ENCODE measurements at places on chromosomes 13 and 19.

DNA sequence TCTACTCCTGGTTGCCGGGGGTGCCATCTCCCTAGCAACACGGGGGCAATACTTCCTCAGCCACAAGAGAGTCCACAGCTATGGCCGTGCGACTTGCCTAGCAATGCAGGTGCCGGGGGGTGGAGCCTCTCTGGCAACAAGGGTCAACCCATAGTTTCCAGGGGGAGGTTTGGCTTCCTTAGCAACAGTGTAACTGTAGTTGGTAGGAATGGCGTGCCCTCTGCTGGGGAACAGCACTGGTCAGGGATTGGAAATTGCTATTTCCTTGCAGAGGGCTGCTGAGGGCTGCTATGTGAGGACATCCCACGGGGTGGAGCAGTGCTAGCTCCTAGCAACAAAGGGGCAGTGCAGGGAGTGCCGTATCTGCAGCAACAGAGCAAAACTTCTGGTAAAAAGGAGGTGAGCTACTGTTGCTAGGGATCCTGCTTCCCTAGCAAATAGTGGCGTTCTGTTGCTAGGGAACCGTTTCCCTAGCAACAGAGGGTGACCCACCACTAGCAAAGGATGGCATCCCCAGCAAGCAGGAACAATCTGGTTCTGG, 7.0 kb upstream of the TMC4 start:
- no peak for DNase-seq

- DNase-seq: no peak
These were observed 2.0 kb downstream of the COL4A1 start for GRCh38 chr13:110305001-110305400.

- DNase-seq: no peak
These were observed 9.4 kb downstream of the ZNF546 start for GRCh38 chr19:40006273-40006691.

DNA sequence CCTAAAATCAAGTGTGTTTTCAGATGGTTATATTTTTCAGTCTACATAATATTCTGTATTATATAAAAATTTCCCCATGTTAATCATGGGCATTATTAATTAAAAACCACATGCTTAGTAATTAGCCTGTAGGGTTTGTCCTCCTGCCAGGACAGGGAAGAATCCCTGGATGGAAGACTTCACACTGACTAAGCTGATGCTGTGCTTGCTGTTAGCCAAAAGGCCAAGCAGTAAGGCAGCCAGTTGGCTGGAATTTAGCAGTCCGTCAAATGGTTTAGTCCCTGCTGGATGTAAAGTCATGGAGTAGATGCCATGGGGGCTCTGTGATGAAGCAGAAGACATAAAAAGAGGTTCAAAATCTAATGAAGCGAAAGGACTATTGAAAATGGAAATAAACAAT, 168.0 kb upstream of the OBI1 start:
- DNase-seq: no peak

- no peak for DNase-seq
These were observed 3.0 kb downstream of the KLK5 start for GRCh38 chr19:50949861-50950260.

Data from CD4-positive, CD25-positive, alpha-beta regulatory T cell (primary cell).